Smooth muscle cell of trachea (primary cell): ENCODE measurements at places on chromosomes 2 and 18. TPM values are rescaled to one million over a fixed set of nuclear protein-coding genes. Genes with fewer than 3 reads are reported as not detected.

COLEC12 gene
- 122 and 177 TPM in 2 replicates for total RNA-seq

MYO7B gene
- under 0.01 TPM in 1 of 2 replicates, not detected in the other for total RNA-seq

RAD51AP2 gene
- not detected in 2 replicates for total RNA-seq

CHPF gene
- 94.8 and 168 TPM in 2 replicates for total RNA-seq

RESP18 gene
- total RNA-seq = not detected in 2 replicates

FNDC4 gene
- 21.7 and 34.7 TPM in 2 replicates for total RNA-seq

PROKR1 gene
- not detected in 2 replicates for total RNA-seq

NR4A2 gene
- total RNA-seq = 0.15 and 0.33 TPM in 2 replicates

DES gene
- 1.6 and 6.3 TPM in 2 replicates for total RNA-seq

TMEM247 gene
- not detected in 2 replicates for total RNA-seq

MAPRE2 gene
- total RNA-seq = 24.0 and 27.8 TPM in 2 replicates

EPB41L3 gene
- total RNA-seq = 56.6 and 74.3 TPM in 2 replicates

WNT10A gene
- total RNA-seq = not detected in 2 replicates

OXER1 gene
- 0.17 TPM in 1 of 2 replicates, not detected in the other for total RNA-seq

RAB6C gene
- not detected in 2 replicates for total RNA-seq

SERPINB13 gene
- not detected in 2 replicates for total RNA-seq

KLF11 gene
- total RNA-seq = 3.5 and 6.0 TPM in 2 replicates

SGO2 gene
- total RNA-seq = 2.2 and 22.3 TPM in 2 replicates

PSTPIP2 gene
- 7.3 and 11.5 TPM in 2 replicates for total RNA-seq

ALMS1 gene
- total RNA-seq = 14.4 and 17.0 TPM in 2 replicates

SIX2 gene
- 0.17 TPM in 1 of 2 replicates, not detected in the other for total RNA-seq

MRO gene
- total RNA-seq = under 0.01 TPM in 1 of 2 replicates, not detected in the other

PLGLB1 gene
- 1.5 and 2.0 TPM in 2 replicates for total RNA-seq

NCKAP1 gene
- 163 and 167 TPM in 2 replicates for total RNA-seq

PRKAG3 gene
- 0.15 and 0.50 TPM in 2 replicates for total RNA-seq

SERPINB11 gene
- not detected in 2 replicates for total RNA-seq

EVA1A gene
- 18.0 and 32.1 TPM in 2 replicates for total RNA-seq

EFHD1 gene
- under 0.01 TPM in 1 of 2 replicates, not detected in the other for total RNA-seq

EGR4 gene
- 0.83 TPM in 1 of 2 replicates, not detected in the other for total RNA-seq

SMYD1 gene
- total RNA-seq = not detected in 2 replicates
